ENCODE measurements at places on chromosomes 2 and 18. TPM values are rescaled to one million over a fixed set of nuclear protein-coding genes. Genes with fewer than 3 reads are reported as not detected.

- no peak for DNase-seq
Observed at GRCh38 chr2:4900242-4900641, 791.9 kb upstream of the SOX11 start.

DNA sequence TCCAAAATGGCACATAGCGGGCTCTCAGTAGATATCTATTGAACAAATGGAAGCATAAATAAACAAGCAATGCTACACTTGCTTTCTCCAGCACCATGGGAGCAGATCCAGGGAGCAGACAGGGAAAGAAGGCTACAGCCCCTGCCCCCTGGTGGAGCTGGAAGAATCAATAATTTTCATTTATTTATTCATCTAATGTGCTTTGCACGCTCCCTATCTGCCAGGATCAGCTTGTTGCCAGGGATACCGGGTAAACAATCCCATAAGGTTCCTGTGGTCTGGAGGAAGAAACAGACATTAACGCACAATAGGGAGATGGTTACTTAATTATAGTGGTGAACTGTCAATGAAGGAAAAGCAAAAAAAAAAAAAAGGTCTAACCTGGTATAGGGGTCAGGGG, 40.1 kb upstream of the CLASP1 start:
- DNase-seq = no peak

DNA sequence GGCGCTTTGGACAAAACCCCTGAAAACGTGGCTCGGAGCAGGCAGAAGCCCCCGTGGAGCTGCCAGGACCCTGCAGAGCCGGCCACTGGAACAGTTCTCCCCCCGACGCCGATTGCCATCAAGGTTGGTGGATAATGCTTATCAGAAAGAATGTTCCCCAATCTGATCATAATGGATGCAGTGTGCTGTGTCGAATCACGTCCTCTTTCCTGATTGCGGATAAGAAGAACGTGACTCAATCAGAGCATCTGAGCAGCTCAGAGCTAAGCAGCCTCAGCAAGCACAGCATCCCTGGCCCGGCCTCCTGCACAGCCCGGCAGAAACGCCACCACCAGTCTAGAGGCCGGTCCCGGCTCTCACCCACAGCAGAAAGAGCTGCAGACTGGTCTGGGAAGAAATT, 488.0 kb downstream of the EIPR1 start:
- DNase-seq = no peak

DNA sequence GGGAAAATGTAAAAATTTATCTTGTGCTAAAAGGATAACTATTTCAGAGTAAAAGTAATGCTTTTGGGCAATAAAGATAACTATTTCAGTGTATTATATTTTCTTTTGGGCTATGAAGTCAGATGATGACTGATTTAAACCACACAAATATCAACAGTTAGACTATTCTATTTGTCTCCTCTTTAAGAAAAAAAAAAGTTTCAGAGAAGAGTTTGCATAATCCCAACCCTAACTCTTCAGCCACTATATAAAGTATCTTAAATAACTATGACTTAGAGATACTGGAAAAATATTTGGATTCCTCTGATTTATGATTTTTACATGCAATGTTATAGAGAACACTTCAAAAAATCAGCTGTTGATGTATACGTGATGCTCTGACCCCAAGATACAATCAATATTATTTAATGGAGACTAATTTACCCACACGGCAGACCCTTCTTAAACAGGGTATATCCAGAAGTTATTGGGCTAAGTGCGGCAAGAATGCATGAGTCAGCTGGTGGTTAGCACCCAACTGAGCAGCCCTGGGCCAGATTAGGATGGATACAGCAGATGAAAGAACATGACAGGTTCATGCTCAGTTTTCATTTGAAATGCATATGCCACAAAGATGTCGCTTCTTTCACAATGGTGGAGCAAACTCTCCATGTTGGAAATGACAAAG, 279.0 kb downstream of the AFF3 start:
- no peak for DNase-seq

GRCh38 chr2:227805578-227805977, 8.1 kb upstream of the CCL20 start:
- no peak for DNase-seq

The SOCS6 gene
- 14.5 TPM for total RNA-seq

The CMPK2 gene
- total RNA-seq = 0.13 TPM

The BCL2 gene
- 2.3 TPM for total RNA-seq

The TMEM198 gene
- 7.3 TPM for total RNA-seq
